ENCODE measurements at places on chromosomes 1 and 21. TPM values are rescaled to one million over a fixed set of nuclear protein-coding genes. Genes with fewer than 3 reads are reported as not detected.

The MROH9 gene
- total RNA-seq: not detected

The MSTO1 gene
- 47.8 TPM for total RNA-seq

The UTS2 gene
- not detected for total RNA-seq

DNA sequence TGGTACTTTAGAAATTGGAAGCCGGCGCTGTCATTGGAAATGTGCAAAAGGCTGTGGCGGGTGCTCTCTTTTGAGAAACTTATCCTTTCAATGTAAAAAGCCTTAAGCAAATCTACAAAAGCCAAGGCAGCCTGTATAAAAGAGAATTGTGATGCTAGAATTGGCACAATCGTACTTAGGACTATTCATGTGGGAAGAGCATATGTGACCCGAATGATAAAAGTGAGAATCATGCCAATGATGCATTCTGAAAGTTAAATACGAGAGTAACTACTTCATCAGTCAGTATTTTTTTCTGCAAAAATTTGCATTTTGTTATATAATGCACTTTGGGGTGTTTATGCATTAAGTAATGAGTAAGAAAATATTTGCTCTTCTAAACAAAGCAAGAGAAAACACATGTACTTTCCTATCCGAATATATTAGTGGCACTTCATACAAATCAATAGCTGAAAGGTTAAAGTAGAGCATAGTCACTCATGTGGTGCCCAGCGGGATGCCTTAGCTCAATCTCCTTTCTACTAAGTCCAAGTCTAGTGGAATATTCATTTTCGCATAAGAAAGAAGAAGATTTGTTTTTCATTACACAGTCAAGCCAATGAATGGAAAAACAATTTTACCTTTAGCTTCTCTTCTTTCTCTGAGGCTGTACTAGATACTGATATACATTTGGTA, 1256.6 kb upstream of the B3GALT2 start:
- DNase-seq: no peak
